ENCODE measurements at places on chromosomes 13 and 19. TPM values are rescaled to one million over a fixed set of nuclear protein-coding genes. Genes with fewer than 3 reads are reported as not detected.

KLK7 gene
- not detected for total RNA-seq

ZNF772 gene
- total RNA-seq = 7.6 TPM

BST2 gene
- 185 TPM for total RNA-seq

GRCh38 chr13:94177041-94177440, 302.4 kb downstream of the DCT start:
- DNase-seq = no peak

DNA sequence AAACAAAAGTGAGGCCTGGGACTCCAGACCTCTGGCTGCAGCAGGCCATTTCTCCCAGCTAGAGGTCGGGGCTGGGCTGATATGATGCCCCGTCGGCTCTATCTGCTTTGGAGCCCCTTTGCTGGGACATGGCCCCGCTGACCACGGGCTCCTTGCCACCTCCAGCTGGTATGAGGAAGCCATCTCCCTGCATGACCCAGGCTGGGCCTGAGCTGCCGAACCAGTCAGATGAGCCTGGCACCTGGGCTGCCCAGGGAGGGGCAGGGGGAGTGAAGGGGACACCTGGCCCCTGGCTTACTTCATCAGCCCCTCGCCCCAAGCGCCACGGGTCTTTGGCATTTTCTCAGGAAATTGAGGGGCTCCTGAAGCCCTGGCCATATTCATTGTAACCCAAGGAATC, 7.8 kb downstream of the ZSWIM4 start:
- DNase-seq = no peak

DNA sequence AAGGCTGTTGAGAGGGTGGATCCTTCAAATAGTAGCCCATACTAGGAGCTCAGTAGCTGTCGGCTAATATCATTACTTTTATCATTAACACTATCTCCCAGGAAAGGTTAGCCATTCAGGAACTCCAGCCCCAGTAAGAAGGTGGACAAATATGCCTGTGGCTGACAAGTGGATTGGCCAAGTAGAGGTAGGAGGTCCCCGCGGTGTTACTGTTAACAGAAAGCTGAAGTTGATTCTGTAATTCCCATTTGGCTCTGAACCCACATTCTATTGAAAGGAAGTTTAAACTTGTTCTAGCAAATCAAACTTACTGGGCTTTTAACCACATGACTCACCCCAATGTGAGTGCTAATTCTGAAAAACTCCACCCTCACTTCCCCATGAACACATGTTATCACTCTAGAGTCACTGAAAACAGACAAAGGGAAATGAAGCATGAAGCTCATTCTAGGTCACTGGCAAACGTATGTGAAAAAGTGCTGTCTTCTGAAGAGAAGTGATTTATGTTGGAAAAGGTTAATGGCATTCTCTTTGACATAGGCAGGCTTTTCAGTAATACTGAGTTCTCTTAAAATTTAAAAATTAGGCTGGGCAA, 273.5 kb downstream of the FGF14 start:
- DNase-seq = no peak

- DNase-seq = no peak
Observed at GRCh38 chr19:15986701-15987100, 37.9 kb downstream of the OR10H4 start.

Measured in mesenteric fat pad (tissue), 1 donor.